ENCODE measurements at places on chromosomes 11 and 22.

- DNase-seq: no peak
Measured at GRCh38 chr11:1481861-1482441, 4.6 kb downstream of the MOB2 start.

DNA sequence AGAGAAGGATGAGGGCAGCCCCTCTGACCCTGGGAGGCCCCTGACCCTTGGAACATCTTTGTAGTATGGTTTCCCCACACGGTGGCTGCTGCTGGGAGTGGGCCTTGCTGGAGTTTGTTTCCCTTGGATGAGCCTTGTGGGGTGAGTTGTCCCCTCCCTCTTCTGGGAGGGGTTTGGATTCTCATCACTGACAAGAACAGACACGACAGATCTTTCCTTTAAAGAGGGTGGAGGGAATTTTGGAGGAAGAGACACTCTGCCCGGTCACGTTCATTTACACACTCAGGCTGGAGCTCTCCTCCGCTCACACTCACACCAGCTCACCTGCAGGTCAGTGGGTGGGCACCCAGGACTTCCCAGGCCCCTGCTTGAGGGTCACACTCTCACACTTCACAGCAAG is 31.7 kb downstream of the POU2F3 start:
- no peak for DNase-seq

DNA sequence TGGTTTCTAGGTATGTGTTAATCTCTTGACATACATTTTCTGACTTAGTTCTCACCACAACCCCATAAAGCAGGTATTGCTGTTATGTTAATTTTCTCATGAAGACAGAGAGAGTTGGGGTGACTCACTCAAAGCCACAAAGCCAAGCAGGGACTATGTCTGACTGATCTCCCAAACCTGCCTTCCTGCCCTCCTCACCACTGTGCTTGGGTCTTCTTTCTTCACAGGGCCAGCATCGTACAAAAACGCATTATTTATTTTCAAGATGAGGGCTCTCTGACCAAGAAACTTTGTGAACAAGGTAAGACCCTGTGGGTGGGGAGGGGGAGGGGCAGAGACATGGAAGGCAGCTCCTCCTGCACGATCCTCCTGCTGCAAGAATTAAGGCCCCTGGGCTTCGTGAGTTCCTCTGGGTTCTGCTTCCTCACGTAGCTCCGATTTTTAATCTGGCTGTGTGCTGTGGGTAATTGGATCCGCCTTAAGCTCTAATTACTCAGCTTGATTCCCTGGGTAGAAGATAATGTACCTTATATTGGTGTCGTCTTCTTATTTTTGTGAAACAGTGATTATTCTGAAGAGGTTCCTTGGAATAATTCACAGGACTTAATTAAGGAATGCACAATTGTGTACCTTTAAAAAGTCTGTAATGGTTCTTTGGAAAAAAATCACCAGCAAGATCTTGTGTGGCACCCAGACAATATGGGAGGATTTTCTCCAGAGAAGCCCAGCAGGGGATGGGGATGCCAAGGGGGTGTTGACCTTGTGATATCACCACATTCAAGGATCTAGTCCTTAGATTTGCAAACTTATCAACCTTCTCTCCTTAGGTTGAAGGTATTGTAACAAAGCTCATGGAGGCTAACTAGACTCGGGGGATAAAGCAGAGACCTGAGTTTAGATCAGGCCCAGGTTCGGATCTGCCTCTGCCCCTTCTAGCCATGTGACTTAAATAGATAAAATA is 112.9 kb downstream of the SPON1 start:
- no peak for DNase-seq

DNA sequence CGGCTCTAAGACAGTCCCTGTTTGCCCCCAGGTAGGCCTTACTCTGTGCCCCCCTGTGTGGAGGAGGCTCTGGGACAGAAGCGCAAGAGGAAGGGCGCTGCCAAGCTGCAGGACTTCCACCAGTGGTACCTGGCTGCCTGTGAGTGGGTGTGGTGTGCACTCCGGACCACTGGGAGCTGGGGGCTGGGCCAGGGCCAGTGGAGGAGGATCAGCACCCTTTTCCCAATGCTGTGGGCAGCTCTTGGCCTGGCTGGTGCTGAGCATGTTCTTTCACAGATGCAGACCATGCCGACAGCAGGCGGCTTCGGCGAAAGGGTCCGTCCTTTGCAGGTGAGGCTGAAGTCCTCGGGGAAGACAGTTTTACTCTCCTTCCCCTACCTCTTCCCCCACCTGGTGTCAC is 3.7 kb downstream of the SCO2 start:
- DNase-seq: no peak

Measured in HS-27A (cell line).